Kidney (tissue), 22 donors: ENCODE measurements at places on chromosomes 4 and X.

DNA sequence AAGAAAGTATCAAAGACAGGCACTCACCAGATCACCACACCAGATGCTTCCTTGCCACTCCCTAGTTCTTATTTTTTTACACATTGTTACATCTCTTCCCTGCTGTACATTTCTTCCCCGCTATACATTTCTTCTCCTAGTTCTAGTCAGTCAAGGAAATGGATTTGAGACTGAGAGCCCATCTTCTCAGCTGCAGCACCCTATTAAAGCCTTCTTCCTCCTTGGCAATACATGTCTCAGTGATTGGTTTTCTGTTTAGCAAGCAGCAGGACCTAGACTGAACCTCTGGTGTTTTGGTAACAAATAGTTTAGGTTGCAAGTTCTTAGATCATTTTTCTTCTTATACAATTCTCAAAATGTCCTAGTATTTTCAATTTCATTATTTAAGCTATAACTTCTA, 35.3 kb upstream of the KLHL8 start:
- DNase-seq: no peak

- DNase-seq: peak; percentile 65
Measured at GRCh38 chr4:153153339-153153871, 50.8 kb upstream of the TRIM2 start.

GRCh38 chr4:134885436-134885835, 683.8 kb upstream of the PABPC4L start:
- DNase-seq: no peak

DNA sequence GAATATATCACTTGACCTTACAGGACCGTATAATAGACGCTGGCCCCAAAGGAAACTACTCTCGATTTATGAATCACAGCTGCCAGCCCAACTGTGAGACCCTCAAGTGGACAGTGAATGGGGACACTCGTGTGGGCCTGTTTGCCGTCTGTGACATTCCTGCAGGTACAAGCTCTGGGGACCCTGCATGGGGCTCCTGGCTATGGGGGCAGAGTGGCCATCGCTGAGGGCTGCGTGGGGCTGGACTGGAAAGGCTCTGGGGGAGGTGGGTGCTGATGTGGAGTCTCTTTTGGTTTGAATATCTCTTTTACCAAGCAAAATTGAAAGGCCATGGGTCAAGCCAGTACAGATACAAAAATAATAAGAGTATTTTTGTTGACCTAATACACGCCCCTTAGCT, 33.9 kb downstream of the NELFA start:
- no peak for DNase-seq

GRCh38 chr4:77504407-77504806, 101.2 kb upstream of the CXCL13 start:
- DNase-seq: no peak
